Posterior cingulate gyrus (tissue), 11 donors: ENCODE measurements at places on chromosomes 1 and 21.

- DNase-seq: no peak
Observed at GRCh38 chr1:221697923-221698425, 43.9 kb downstream of the DUSP10 start.

GRCh38 chr1:56375326-56375804, 204.0 kb downstream of the PLPP3 start:
- no peak for DNase-seq

DNA sequence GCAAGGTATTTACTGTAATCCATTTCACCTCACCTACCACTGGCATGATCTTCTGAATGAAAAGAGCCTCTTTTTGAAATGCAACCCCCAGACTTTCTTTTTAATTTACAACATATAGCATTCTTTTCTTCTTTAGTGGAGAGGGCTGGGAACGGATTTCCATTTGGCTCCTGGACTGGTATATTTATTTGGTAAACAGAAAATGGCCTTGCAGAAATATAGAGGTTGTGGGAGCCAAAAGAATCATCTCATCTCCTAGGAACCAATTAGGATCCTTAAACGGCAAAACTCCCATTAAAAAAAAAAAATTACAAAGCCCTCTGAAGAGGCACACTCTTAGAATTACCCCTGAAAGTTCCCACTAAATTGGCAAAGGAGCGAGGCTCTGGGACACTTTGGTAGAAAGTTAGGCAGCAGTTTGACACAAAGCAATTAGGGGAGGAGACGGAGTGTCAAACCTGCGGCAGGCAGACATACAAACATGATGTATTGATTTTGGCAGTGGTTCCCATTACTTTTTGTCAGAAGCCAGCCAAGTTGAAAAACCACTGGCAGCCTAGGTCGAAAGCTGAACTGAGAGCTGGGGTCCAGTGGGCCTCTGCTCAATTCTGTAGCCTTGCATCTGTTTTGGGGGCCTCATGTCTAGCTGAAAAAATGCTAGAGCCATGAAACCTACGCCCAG, 135.1 kb upstream of the MAGI3 start:
- DNase-seq: no peak

GRCh38 chr1:224181453-224181810, 1.6 kb upstream of the DEGS1 start:
- DNase-seq: no peak

DNA sequence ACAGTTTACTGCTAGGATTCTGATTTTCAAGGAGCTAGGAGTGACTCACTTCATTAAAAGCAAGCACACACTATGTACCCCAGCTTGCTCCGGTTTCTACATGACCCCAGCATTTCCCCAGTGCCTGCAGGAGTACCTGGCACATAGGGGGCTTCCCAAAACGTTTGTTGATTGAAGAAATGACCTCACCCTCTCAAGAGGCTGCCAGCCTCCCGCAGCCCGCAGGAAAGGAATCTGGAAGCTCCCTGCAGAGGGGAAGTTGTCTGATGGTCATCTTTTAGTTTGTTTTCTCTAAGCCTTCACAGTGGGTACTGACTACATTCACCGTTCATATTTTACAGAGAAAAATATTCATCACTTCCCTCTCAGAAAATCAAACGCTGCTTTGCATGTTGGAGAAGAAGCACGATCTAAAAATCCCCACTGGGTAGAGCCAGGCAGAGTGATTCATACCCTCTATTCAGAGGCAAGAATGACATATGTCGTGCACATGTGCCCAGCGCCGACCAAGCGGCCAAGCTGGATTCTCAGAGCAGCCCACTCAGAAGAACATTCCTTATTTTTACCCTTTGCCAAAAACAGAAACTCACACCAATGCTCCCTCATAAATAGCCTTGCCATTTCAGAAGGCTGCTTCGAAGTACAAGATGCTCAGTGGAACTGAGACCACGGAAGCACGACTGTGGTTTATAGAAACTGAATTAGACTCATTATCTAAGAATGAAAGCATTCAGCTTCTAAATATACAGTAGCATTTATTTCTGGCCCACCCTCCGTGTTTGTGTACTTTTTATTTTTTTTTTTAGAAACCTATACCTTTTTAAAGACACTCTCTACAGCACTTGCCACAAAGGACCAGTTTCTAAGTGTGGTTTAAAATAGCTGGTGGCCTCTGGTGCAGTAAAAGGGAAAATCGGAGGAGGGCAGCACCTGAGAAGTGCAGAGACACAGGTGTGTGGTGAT, 143.2 kb downstream of the MIS18A start:
- DNase-seq: peak; percentile 95

GRCh38 chr1:57017717-57018116, 51.9 kb upstream of the C8B start:
- DNase-seq: no peak

GRCh38 chr21:42426876-42427480, 23.3 kb downstream of the UBASH3A start:
- DNase-seq: no peak

- no peak for DNase-seq
Observed at GRCh38 chr1:207817166-207817565, 65.3 kb downstream of the CD46 start.

GRCh38 chr1:169731446-169731845, 2.4 kb downstream of the SELE start:
- no peak for DNase-seq

DNA sequence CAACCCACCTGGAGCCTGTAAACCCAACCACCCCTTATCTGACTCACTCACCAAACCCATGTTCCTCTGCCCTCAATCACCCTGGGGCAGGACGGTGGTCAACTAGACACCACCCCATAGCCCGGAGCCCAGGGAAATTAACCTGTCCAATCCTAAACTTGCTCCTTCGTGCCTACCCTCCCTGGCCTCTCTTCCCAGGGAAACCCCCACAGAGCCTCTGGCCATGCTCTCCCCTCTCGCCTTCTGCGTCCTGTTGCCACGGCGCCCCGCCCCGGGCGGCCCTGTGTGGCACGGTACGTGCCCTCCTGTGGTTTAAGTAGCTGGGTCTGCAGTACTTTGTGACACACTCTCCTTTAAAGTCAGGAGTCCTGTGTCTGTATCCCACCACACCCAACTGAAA, 4.0 kb upstream of the FTCD start:
- DNase-seq: peak; percentile 43

DNA sequence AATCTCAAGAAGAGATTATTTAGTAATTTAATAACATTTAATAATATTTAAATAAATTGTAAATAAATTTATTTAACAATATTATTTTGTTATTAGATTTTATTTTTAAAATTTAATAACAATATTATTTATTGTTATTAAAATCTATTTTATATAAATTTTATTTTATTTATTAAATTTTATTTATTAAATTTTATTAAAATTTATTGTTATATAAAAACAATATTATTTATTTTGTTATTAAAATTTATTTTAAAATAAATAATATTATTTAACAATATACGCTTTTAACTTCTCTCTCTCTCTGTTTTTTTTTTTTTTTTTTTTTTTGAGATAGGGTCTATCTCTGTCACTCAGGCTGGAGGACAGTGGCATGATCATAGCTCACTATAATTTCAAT, 347.1 kb upstream of the LRRC7 start:
- no peak for DNase-seq

- DNase-seq: peak; percentile 11
Observed at GRCh38 chr1:199551967-199552565, 475.4 kb upstream of the NR5A2 start.

- no peak for DNase-seq
Observed at GRCh38 chr1:68493193-68493592, 3.7 kb downstream of the DEPDC1 start.

DNA sequence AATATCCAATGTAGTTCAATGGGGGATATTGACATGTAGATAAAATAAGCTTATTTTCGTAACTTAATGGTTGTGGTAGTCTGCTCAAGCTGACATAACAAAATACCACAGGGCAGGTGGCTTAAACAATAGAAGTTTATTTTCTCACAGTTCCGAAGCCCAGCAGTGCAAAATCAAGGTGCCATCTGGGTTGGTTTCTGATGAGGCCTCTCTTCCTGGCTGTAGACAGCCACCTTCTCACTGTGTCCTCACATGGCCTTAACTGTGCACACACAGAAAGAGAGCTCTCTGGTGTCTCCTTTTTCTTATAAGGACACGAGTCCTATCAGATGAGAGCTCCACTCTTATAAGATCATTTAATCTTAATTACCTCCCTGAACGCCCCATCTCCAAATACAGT, 64.8 kb upstream of the IPO9 start:
- no peak for DNase-seq
